ENCODE measurements at places on chromosomes 6 and 20.

DNA sequence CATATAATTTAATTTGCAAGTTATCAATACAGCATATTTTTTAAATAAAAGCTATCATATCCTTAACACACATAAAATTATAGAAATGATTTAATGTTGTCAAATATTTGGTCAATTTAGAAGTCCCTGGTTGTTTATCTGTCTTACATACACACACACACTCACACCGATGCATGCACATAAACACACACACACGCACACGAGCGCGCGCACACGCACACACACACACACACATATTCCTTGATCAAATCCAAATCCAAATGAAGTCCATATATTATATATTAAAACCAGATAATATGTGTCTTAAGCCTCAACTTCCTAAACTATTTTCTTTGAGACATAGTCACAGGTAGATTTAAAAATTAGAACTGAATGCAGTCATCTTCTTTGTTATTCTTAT, 120.3 kb downstream of the CLVS2 start:
- H3K4me3 ChIP-seq: no peak overlapping the region
- no peaks in the 10 kb centered on the region for H3K4me1 ChIP-seq
- no peak for DNase-seq
- no peak overlapping the region for H3K27ac ChIP-seq
- no peaks in the 10 kb centered on the region for H3K27me3 ChIP-seq

DNA sequence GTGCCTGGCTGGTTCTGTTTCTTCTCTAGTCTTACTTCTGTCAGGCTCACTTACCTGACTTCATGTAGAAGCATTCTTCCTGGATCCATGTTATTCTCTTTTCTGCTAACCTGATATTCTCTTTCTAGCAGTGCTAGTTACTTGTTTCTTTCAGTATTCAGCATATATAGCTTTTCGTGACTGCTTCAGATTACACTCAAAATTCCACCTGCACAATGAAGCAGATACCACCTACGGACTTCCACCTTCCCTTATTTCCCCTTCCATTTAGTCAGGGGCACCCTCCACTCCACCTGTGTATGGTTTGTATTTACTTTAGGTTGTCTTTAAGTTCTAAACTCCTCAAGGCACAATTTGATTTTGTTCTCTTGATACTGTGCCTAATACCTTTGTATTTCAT, 36.8 kb downstream of the ZFAND3 start:
- H3K27me3 ChIP-seq: no peaks in the 10 kb centered on the region
- H3K4me3 ChIP-seq: no peak overlapping the region
- H3K4me1 ChIP-seq: no peaks in the 10 kb centered on the region

DNA sequence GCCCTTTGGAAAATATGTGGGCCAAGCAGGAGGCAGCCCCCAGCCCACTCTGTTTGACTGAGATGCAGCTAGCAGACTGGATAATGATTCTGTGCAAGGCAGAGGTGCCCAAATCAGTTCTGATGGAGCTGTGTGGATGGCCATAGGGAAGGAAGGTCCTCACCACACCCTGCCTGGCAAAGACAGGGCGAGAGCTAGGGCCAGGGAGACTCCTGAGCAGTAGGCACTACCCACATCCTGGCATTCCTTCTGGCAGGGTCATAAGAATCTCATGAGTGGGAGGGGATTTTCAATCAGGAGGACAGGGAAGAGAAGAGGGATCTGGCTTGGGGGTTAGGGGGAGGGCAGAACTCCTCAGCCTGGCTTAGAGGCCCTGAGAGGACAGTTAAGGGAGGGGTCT, 18.6 kb upstream of the TREM2 start:
- H3K4me1 ChIP-seq: no peaks in the 10 kb centered on the region
- no peak for DNase-seq
- H3K27me3 ChIP-seq: no peaks in the 10 kb centered on the region
- H3K36me3 ChIP-seq: no peaks in the 10 kb centered on the region
- H3K27ac ChIP-seq: no peak overlapping the region

DNA sequence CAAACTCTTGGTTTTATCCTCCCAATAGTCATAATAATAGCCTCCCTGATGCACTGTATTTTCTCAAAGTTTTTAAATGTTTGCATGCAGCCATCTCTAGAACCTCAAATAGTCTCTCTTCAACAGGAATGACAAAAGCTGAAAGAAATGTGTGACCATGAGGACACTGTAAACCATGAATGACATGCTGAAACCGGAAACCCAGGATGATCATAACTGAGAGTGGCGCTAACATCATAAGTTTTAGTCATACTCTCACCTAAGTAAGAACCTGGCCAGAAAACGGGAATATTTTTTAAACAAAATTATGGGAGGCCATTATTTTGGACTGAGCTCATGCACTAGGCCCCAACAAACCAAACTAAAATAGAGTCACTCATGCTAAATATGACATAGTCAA, 278.4 kb upstream of the STXBP5 start:
- no peak overlapping the region for H3K4me3 ChIP-seq
- H3K27ac ChIP-seq: no peak overlapping the region
- no peaks in the 10 kb centered on the region for H3K36me3 ChIP-seq

- no peak for DNase-seq
- H3K4me1 ChIP-seq: no peaks in the 10 kb centered on the region
- H3K27me3 ChIP-seq: no peaks in the 10 kb centered on the region
- no peak overlapping the region for H3K27ac ChIP-seq
Measured at GRCh38 chr20:10428008-10428407, 6.0 kb downstream of the MKKS start.

DNA sequence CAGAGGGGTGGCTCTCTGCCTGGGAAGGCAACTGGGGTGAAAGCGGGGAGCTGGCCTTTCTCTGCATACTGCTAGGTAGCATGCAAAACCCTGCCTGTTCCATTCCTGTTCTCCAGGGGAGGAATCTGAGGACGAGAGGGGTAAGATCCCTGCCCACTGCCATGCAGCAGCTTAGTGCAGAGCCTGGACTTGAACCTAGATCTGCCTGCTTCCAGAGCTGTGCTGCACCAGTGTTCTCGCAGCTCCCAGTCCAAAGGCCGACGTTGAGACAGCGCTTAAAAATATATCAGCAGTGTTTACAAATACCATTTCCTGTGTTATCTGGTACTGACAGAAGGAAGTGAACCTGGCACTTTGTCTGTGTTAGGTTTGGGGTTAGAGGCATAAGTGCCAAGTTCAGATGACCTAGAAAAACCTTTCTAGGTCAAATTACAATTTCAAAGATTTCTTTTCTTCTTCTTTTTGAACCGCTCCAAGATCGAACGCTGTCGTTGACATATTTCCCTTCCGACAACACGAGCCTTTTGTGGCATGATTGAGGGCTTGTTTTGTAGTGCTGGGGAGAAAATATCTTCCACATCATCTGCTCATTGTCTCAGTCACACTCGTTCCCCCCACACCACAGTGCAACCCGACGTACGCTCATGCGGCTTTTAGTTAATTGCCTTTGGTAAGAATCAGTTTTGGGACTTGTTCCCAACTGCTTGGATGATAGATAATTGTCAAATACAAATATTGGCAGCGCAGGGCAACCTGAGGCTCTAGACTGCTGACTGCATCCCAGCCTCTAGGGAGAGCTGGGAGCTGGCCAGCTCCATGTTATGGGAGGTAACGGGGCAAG, 44.6 kb downstream of the TOX2 start:
- no peaks in the 10 kb centered on the region for H3K4me1 ChIP-seq
- no peaks in the 10 kb centered on the region for H3K36me3 ChIP-seq
- H3K27ac ChIP-seq: no peak overlapping the region

GRCh38 chr20:38537176-38537575, 43.8 kb upstream of the ADIG start:
- H3K27ac ChIP-seq: no peak overlapping the region
- no peak overlapping the region for H3K4me3 ChIP-seq
- no peak for DNase-seq

GRCh38 chr6:23647045-23647444, 479.0 kb upstream of the NRSN1 start:
- no peak overlapping the region for H3K4me3 ChIP-seq
- no peak overlapping the region for H3K27ac ChIP-seq
- H3K36me3 ChIP-seq: no peaks in the 10 kb centered on the region
- no peaks in the 10 kb centered on the region for H3K27me3 ChIP-seq

- H3K36me3 ChIP-seq: no peaks in the 10 kb centered on the region
- H3K4me1 ChIP-seq: no peaks in the 10 kb centered on the region
- no peak for DNase-seq
- peaks cover 4% of the 10 kb centered on the region for H3K27me3 ChIP-seq
- H3K27ac ChIP-seq: no peak overlapping the region
Measured at GRCh38 chr20:62702895-62703852, 5.5 kb upstream of the NTSR1 start.

GRCh38 chr6:116468293-116468692, 7.1 kb downstream of the CALHM6 start:
- H3K27ac ChIP-seq: no peak overlapping the region
- no peak overlapping the region for H3K4me3 ChIP-seq
- no peaks in the 10 kb centered on the region for H3K27me3 ChIP-seq
- no peaks in the 10 kb centered on the region for H3K4me1 ChIP-seq
- DNase-seq: no peak

DNA sequence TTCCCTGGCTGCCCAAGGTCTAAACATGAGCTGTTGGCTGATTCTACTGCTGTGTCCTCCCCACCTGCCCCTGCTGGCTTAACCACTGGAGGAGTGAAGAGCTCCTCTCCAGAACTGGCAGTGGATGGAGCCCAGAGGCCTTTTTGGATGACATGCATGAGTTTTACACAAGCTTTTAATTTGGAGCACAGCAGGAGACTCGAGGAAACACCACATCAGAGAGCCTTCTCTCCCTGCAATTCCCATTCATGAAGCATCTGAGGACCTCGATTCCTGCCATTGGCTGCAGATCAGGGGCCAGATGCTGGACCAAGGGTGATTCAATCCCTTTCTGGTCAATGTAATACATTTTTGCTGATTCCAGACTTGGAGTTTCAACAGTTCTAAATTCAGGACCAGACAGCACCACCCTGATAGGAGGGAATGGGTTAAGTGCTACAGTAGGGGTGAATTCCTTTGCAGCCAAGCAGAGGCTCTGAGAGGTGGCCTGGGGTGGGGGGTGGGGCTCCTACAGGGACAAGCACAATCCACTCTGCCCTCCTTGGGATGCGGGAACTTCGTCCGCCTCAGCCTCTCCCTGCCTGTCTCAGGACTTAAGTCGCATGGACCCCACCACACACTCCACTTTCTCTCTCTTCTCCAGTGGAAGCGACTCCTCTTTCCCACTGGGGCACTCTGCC, 599 bp upstream of the PSORS1C1 start:
- peaks cover 15% of the 10 kb centered on the region for H3K4me1 ChIP-seq
- no peaks in the 10 kb centered on the region for H3K36me3 ChIP-seq
- DNase-seq: peak; percentile 58
- H3K27me3 ChIP-seq: no peaks in the 10 kb centered on the region

GRCh38 chr20:4242376-4242775, 227.0 kb upstream of the RNF24 start:
- no peaks in the 10 kb centered on the region for H3K4me1 ChIP-seq
- no peak for DNase-seq
- no peaks in the 10 kb centered on the region for H3K36me3 ChIP-seq
- no peak overlapping the region for H3K4me3 ChIP-seq
- H3K27me3 ChIP-seq: no peaks in the 10 kb centered on the region

GRCh38 chr6:131694832-131695426, 6.3 kb downstream of the OR2A4 start:
- no peak overlapping the region for H3K27ac ChIP-seq
- no peaks in the 10 kb centered on the region for H3K27me3 ChIP-seq
- no peak for DNase-seq
- no peak overlapping the region for H3K4me3 ChIP-seq
- H3K4me1 ChIP-seq: no peaks in the 10 kb centered on the region
- H3K36me3 ChIP-seq: no peaks in the 10 kb centered on the region

DNA sequence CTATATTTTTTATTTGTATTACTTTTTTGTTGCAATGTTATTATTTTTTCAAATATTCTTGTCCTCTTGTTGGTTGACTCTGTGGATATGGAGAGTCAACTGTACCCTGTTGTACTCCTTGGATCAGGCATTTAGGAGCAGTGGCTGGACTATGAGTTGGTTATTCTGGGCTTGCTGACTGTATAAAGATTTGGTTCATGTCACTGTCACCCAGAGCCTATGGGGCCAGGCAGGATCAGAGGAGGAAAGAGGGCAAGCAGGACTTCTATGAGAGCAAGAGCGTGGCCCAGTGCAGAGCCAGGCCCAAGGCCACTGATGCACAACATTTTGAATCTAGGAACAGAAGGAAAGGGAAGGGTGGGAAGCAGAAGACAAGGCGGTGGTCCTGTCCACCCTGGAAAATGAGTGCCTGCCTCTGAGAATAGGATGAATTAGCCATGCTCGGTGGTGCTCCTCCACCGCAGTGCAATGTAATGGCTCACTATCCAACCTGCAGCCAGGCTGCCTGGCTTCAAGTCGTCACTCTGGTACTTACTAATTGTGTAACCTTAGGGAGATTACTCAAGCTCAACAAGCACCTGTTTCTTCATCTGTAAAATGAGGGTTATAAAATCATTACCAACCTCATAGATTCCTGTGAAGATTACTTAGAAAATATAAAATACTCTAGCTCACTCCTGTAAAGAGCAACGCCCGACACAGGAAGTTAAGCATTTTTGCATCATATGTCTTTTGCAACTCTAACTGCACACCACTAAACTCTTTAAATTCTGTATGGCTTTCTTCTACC, 192.1 kb downstream of the KCNQ5 start:
- H3K36me3 ChIP-seq: no peaks in the 10 kb centered on the region
- no peak for DNase-seq
- no peaks in the 10 kb centered on the region for H3K27me3 ChIP-seq
- H3K27ac ChIP-seq: no peak overlapping the region
- no peaks in the 10 kb centered on the region for H3K4me1 ChIP-seq
- H3K4me3 ChIP-seq: no peak overlapping the region

- DNase-seq: no peak
- H3K4me1 ChIP-seq: peaks cover 5% of the 10 kb centered on the region
- H3K36me3 ChIP-seq: no peaks in the 10 kb centered on the region
- H3K27me3 ChIP-seq: no peaks in the 10 kb centered on the region
- H3K27ac ChIP-seq: peak overlapping the region; percentile 68
Measured at GRCh38 chr20:47857569-47858464, 72.5 kb upstream of the SULF2 start.

- H3K27ac ChIP-seq: no peak overlapping the region
- no peaks in the 10 kb centered on the region for H3K36me3 ChIP-seq
- no peak overlapping the region for H3K4me3 ChIP-seq
- DNase-seq: no peak
Measured at GRCh38 chr20:39909447-39909846, 779.6 kb downstream of the MAFB start.

DNA sequence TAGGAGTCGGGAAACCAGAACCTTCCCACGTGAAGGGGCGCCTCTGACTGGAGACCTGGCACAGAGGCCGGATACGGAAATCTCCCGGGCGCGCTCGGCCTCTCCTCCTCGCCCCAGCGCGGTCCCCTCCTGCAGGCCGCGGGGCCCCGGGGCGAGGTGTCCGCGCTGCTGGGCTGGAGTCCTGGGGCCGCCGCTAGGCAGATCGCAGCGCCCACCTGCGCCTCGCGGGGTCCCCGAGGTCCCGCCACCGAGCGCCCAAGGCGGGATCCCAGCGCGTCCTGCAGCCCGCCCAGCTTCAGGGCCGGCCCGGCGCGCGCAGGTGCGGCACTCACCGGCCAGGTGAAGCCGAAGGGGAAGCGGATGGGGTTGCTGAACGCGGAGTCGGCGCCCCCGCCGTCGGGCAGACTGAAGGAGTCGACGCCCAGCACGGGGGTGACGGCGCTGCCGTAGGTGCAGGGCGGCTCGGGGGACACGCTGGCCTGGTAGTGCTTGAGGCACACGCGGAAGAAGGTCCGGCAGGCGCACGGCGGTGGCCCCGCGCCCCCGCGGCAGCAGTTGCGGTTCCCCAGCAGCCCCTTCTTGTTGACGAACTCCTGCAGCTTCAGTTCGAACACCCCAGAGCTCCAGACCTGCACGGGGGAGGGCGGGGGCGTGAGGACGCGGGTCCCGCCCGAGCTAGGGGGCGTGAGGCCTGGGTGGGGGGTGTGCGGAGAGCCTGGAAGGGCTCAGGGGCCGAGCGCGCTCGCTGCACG, 1.5 kb downstream of the DLL1 start:
- H3K4me1 ChIP-seq: peaks cover 10% of the 10 kb centered on the region
- H3K4me3 ChIP-seq: peak overlapping the region; percentile 93
- H3K27ac ChIP-seq: peak overlapping the region; percentile 92

Measured in breast epithelium (tissue), 4 donors.